ENCODE measurements at places on chromosomes 13 and 19. TPM values are rescaled to one million over a fixed set of nuclear protein-coding genes. Genes with fewer than 3 reads are reported as not detected.

Gene ZNF284
- total RNA-seq, result 2.5 TPM

Gene PSG1
- total RNA-seq, result not detected

DNA sequence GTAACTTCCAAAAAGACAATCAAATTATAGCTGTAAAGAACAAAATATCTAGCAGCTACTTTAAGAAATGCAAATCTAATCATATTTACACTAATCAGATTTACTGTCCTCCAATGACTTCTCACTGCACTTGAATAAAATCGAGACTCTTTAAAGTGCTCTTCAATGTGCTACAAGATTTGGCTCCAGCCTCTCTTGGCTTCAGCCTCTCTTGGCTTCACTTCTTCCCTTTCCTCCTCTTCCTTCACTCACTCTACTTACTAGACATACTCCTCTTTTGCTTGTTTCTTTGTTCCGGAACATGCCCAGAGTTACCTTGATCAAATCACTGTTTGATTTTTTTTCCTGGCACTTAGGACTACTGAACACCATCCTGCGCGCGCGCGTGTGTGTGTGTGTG lies 495.4 kb downstream of the LMO7 start:
- DNase-seq, result no peak

- DNase-seq, result no peak
These were observed 454 bp downstream of the BLVRB start for GRCh38 chr19:40465025-40465556.

- DNase-seq, result no peak
These were observed 14.0 kb downstream of the FRY start for GRCh38 chr13:32045537-32045936.

- DNase-seq, result no peak
These were observed 63.6 kb upstream of the SOX1 start for GRCh38 chr13:112003396-112003795.

DNA sequence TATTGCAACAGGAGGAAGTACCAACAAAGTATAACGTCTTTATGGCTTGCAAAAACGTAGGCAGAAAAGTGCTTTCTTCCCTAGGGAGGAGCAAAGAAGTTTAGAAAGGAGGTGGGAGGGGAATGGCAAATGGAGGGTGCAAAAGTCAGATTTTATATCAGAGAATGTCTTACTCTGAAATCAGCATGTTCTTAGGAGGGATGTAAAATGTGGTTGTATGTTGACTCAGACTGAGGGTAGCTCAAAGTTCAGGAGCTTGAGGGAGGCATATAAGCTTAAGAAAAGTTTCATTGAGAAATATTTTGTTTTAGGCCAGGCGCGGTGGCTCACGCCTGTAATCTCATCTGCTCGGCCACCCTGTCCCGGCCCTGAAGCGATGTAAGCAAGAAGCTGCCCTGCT lies 1.7 kb downstream of the ZNF90 start:
- DNase-seq, result no peak

Measured in kidney (tissue), 22 donors.